Kasumi-1 (cell line): ENCODE measurements at places on chromosomes 7 and 10.
A peak's percentile ranks its signal among the peaks of the same experiment; 100 is the strongest.

DNA sequence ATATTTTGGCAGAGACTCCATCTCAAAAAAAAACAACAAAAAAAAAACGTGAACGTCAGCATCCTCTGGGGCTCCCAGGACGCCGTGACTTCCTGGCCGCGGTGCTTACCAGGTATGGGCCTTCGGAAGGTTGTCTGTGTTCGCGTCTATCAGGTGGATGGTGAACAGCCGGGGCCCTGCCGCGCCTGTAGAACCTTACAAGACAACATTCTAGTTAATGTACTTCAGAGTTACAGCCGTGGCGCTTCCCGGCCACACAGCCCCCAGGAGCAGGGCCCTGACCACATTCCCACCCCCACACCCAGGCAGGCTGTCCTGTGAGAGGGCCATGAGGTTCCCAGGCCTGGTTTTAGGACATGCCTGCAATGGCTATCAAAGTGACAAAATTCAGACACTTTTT, 111.0 kb downstream of the SMURF1 start:
- no peak for DNase-seq

GRCh38 chr7:72321637-72322036, 90.5 kb downstream of the CALN1 start:
- no peak for DNase-seq

GRCh38 chr7:25659841-25660240, 431.6 kb upstream of the NPVF start:
- DNase-seq = no peak

DNA sequence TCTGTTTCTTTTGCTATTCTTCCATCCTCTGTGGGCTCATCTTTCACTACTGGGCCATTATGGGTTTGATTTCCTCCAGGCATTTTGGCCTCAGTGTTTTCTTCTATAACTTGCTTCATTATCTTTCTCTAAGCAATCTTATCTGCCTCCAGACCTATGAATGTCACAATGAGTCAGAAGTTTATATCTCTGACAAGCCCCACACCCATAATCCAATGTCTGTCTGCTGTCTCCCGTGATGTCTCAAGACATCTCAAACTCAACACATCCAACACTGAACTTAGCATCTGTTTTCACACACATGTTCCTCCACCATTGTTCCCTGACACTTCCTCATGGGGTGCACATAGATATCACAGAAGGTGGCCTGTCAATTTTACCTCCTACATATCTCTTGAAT, 46.7 kb upstream of the RHOBTB1 start:
- no peak for DNase-seq

- peak; percentile 13 for DNase-seq
These were observed 75.1 kb downstream of the ANKRD61 start for GRCh38 chr7:6106140-6106904.

- no peak for DNase-seq
These were observed 32.1 kb upstream of the TFEC start for GRCh38 chr7:116062666-116063065.

DNA sequence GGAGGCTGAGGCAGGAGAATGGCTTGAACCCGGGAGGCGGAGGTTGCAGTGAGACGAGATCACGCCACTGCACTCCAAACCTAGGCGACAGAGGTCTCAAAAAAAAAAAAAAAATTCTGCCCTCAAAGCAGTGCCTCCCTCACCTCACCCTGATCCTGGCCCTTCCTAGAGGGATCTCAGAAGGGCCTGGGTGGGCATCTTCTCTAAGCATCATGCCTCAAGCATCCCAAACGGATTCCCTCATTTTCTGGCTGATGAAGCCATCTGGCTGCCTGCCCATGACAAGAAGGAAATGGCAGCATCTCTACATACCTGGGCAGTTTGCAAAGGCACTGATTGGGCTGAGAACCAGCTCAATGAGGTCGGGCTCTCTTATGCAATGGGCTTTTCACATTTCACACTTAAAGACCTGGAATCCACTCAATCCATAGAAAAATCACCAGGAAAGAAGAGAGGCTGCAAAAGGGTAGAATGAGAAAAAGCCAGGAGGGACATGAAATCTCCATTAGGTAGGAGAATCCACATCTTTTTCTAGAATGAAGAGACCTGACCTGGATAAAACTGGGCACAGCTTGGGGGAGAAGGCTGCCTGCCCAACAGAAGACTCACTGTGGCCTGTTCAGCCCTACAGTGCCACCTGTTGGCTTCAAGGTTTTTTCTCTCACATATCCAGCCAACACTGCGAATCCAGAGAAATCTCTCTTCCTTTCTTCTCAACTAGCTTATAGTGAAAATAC, 48.1 kb downstream of the PDLIM1 start:
- peak; percentile 79 for DNase-seq

GRCh38 chr10:14667781-14668180, 106.9 kb downstream of the FAM107B start:
- no peak for DNase-seq

GRCh38 chr7:1733206-1733907, 63.3 kb downstream of the ELFN1 start:
- no peak for DNase-seq

GRCh38 chr10:15112657-15113056, 15.5 kb downstream of the RPP38 start:
- DNase-seq = no peak

GRCh38 chr10:94349327-94349726, 13.4 kb downstream of the NOC3L start:
- peak; percentile 43 for DNase-seq

DNA sequence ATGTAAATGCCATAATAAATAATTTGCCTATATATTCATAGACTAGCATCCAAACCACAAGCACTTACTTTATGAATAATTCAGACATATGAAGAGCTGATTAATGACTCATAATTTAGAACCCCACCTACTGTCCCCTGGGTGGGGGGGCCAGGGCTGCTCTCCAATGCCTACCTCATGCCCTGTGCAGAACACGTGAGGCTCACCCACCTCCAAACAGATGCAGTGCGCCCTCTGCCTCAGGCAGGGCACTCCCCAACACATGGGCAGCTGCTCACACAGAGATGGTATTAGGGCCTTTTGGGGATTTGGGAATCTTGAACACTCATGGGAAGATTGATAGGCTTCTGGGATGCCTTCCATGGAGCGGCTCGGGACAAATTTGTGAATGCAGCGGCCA, 75.1 kb upstream of the INSIG1 start:
- DNase-seq = no peak

DNA sequence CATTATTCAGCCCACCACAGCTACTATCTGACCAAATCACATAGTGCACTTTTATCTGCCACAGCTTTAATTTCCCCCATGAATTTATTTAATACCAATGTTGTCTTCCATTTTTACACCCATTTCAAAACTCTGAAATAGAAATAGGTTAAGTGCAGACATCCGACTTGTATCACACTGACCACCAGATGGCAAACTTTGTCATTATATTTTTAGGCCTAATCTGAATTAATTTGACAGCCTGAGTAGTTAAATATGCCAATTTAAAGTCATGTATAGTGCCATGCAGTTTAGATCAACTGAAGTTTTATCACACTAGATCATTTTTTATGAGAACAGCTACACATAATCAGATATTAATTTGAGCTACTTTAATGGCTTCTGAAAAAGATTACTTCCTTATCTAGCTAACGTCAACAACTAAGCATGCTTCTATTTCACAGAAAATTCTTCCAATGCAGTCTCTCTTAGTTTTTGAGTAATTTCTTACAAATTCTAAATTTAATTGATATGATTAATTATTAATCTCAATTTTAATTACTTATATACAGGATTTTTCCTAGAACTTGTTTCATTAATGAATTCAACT, 566.4 kb downstream of the GFRA1 start:
- peak; percentile 50 for DNase-seq

GRCh38 chr10:78171633-78172400, 138.2 kb downstream of the RPS24 start:
- no peak for DNase-seq

- peak; percentile 17 for DNase-seq
These were observed 11.0 kb downstream of the ZNF713 start for GRCh38 chr7:55898287-55898686.

- DNase-seq = no peak
These were observed 13.8 kb downstream of the BTRC start for GRCh38 chr10:101367569-101368453.

GRCh38 chr7:70881167-70881847, 250.6 kb upstream of the GALNT17 start:
- no peak for DNase-seq

DNA sequence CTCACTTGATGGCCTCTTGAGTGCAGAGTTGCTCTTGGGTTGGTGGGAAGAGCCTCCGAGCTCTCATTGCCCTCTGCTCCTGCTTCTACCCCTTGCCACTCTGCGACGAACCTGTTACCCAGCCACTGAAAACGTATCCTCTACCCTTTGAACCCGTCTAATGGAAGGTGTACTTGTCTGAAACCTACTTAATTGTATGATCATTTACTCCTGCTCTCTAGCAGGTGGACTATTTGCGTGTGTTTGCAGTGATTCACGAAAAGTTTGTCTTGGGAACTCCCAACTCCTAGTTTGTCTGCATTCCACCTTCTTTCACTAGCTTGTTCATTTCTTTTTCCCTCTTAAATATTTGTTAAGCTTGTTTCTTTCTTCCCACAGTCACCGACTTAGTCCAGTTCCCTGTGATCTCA, 503 bp downstream of the CROT start:
- DNase-seq = peak; percentile 22

- DNase-seq = peak; percentile 55
These were observed 14.4 kb upstream of the AHCYL2 start for GRCh38 chr7:129210256-129210988.

- no peak for DNase-seq
These were observed 313.9 kb downstream of the BMPER start for GRCh38 chr7:34219153-34219718.

DNA sequence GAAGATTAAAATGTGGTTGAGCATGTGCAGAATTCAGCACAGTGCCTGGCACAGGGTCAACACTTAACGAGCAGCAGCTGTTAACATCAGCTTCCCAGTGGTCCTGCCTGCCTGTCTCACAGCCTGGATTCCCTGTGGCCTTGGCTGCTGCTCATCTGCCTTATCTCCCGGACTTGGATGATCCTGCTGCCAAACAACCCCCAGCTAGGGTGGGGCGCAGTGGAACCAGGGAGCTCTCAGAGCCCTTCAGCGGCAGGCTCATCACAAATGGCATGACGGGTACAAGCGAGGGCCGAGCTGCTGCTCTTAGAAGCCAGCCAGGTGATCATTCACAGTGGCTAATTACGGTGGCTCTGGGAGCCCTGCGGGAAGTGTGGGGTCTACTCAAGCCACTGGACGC, 13.0 kb upstream of the SMARCD3 start:
- DNase-seq = no peak

DNA sequence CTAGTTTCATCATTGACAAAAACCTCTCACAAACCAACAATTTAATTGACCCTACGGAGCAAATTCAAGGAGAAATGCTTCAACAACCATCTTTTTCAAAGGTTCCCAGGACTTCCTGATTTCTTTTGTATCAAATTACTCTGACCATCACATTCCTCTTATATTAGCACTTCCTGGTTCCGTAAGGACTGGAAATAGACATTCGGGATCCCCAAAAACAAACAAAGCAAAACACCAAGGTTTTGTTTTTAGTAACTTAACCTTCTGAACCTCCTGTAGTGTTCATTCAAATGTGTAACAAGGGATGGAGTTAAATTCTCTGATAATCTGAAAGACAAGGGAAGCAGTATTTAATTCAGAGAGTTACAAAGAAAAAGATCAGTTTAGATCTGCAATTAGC, 387.6 kb upstream of the NRP1 start:
- DNase-seq = no peak

DNA sequence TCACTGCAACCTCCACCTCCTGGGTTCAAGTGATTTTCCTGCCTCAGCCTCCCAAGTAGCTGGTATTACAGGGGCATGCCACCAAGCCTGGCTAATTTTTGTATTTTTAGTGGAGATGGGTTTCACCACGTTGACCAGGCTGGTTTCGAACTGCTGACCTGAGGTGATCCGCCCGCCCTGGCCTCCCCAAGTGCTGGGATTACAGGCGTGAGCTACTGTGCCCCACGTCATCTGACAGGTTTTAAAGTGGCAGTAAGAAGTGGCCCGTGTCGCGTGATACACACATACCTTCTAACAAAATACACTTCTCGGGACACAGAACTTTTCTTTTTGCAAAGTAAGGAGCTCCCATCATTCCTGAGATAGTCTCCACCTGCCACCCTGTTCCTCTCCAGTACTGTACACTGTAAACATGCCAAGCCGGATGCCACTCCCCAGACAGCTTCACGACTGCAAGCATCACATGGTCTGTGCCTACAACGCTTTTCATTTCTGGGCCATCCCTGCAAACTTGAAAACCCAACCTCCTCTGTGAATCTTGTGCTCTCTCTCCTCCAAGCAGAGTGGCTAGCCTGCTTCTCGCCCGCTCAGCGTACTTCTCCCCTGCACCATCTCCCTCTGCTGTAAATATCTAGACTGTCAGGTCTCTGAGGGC, 256.3 kb upstream of the KLF14 start:
- DNase-seq = no peak

DNA sequence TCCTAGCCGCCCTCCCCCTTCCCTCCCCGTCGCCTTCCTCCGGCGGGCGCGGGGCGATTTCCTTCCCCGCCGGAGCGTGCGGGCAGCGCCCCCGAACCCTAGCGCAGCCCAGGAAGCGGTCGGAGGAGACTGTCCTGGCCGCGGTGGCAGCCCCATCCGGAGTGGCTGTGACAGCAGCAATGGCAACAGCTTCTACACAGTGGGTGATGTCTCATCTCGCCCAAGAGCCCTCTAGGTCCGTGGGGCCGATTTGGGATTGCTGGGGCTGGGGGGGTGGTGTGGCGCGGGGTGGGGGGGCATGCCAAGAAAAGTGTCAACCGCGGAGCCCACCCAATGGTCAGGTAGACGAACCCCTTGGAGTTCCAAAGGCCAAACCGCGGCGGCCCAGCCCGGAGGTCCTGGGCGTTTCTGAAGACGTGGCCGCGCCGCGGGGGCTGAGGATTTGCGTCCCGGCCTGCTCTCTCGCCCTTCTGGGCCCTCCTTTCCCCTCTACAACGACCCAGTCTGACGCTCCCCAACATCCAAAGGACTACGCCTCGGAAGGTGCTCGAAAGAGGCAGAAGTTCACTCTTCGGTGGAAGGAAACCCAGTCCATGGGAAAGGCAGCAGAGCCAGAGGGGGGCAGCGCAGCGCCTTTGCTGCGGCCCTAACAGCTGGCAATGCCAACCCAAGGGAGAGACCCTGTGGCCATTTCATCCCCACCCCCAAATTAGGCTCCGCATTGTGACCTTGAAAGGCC, 603 bp upstream of the TWIST1 start:
- DNase-seq = no peak

GRCh38 chr7:98922392-98923187, 44.3 kb downstream of the TRRAP start:
- DNase-seq = no peak

- DNase-seq = no peak
These were observed 40.2 kb downstream of the PKD1L1 start for GRCh38 chr7:47907981-47908616.
